Stimulated activated CD4-positive, alpha-beta T cell treated with anti-CD3 and anti-CD28 coated beads, TNF-alpha, amount 100 ng/mL, for 1 hour (primary cell): ENCODE measurements at places on chromosomes 1 and 21.

DNA sequence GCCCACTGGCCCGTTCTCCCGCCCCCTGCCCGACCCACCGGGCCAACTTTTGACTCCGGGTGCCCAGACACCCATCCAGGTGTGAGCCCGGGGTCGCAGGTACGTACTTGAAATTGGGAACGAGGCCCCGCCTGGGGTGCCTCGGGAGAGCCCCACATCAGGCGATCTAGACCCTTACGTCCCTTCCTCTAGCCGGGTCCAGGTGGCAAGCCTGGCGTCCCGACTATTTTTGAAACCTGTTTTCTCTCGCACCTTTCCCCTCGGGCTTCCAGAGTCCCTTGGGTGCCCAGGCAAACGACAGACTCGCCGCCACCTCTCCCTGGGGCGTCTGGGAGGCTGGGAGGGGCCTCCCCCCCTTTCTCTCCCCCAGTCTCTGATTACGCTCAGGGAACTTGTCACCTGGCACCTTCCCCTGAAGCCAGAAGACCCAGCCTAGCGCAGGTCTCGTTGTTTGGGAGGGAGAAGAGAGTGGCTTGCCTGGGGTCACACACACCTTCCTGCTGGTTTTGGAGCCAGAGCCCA, 898 bp downstream of the LDLRAP1 start:
- no peak for DNase-seq

DNA sequence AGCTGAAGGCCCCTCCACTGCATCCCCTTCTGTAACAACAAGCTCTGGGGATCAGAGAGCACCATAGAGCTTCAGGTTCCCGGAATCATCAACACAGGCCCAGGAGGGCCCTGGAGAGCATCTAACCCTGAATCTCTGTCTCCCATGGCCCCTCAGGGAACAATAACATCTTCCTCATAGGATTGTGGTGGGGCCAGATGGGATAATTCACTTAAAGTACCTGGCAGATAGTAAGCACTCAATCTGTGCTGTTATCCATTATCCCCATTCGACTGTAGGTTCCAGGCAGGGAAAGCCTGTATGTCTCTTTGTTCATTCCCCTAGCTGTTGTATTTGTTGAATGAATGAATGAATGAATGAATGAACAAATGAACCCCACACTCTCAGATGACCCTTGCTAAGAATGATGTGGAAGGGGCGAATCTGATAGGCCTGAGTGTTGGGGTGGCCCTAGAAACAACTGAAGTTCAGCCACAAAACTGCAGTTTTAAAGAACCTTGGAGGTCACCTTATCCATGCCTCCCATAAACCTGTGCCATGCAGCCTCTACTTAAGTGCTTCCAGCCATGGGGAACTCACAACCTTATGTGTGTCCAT, 14.5 kb downstream of the LAPTM5 start:
- DNase-seq: no peak

DNA sequence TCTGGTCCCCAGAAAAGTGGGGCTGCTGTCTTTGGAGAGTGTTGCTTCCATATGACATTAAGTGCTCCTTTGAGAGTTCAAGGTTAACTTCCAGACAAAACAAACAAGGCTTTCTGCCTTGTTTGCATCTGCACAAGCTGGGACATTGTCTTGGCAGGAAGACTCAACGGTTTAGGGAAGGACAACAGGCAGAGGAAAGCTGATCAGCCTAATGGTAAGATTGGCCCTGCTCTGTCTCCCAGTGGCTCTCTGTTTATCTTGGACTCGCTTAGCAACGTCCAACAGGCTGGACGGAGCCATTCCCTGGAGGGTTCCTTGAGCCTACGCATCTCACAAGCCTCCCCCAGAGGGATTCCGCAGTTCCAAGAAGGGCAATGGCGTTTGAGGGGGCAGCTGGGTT, 62.2 kb upstream of the SLC44A3 start:
- DNase-seq: no peak

- DNase-seq: no peak
Measured at GRCh38 chr1:247402120-247402675, 13.8 kb upstream of the NLRP3 start.

DNA sequence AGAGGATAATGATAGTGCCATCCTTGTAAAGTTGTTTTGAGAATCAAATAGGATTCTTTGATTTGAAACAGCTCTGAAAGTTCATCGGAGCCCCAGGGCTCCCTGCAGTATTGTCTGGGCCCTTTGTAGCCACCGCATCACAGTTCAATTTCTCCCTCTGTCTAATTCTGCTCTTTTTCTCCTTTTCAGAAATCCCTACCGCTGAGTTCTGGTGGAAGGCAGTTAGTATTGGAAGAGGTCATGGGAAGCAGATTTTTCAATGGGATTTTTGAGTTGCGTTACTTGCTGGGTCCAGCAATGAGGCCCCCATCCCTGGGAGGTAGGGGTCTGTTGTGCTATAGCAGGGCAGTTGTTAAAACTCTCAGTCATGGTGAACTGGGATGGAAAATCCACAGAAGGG, 101.0 kb upstream of the DISP3 start:
- no peak for DNase-seq

GRCh38 chr1:178324003-178324402, 172.8 kb downstream of the CLEC20A start:
- no peak for DNase-seq

- DNase-seq: no peak
Measured at GRCh38 chr1:21961799-21962198, 15.0 kb upstream of the CELA3B start.

DNA sequence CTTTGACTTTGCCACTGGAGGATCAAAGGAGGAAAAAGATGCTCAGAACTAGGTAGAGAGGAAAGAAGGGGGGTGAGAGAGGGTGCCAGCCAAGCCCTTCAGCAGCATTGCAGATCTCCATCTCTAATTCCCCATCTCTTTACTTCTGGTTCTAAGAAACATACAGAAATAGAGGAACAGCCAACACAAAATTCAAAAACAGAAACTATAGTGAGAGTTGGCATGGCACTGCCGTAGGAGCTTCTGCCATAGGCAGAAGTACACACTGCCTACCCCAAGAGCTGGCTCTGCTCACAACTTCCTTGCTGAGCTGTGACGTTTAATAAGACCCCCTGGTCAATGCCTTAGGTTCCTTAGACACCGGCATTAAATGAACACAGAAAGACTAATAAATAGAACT, 26.6 kb upstream of the RPF1 start:
- no peak for DNase-seq

DNA sequence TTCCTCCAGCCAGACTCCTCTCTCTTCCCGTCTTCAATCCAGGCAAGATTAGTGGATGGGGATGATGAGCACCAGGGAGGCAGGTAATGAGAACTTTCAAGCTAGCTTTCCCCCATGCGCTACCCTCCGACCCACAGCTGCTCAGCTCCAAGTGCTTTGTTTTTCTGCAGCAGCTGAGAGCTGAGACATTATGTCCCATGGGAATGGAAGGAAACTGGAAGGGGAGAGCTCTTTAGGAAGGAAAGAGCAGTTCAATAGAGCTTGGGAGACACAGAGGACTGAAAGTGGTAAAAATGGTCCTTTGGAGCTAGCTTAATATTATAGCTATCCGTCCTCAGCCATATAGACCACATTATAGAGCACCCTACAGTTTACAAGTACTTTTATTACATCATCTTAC, 39.8 kb downstream of the RAB3B start:
- no peak for DNase-seq

DNA sequence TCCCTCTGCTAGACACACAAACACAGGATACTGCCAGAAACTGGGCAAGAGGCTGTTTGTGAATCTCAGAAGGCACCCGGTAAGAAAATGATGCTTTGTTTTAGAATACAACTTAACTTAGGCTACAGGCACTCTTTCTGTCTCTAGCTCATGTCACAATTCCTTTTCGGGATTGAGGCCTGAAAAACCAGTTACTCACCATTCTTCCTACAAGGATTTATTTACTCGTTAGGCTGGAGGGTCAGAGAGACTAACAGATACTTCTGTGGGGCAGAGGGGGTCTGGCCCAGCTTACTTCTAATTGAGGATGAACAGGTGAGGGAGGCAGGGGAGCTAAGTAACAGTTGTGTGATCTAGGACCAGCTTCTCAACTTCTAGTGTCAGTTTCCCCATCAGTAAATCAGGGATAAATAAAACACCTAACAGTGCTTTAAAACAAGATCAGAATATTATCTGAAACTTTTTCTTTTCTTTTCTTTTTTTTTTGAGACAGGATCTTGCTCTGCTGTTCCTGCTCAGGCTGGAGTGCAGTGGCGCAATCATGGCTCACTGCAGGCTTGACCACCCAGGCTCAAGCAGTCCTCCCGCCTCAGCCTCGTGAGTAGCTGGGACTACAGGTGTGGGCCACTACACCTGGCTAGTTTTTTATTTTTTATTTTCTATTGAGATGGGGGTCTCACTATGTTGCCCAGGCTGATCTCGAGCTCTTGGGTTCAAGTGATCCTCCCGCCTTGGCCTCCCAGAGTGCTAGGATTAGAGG, 31.9 kb downstream of the NFYC start:
- no peak for DNase-seq

DNA sequence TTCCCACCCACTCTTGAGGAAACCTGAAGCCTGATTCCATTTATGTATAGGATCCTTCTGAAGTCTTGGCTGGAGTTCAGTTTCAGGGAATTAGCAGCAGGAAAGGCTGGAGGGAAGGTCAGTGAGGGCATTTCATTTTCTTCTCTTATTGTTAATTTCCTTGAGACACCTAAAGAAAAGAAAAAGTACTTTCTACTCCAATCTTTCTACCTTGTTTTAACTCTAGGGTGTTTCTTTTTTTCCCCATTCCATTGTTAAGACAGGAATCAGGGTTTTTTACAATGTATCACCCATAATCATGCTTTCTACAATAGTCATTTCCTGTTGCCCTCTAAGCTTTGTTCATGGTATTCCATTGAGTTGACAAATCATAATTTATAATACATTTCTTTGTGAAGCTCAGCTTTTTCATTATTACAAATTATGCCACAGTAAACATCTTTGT, 27.4 kb downstream of the SNRPE start:
- no peak for DNase-seq

DNA sequence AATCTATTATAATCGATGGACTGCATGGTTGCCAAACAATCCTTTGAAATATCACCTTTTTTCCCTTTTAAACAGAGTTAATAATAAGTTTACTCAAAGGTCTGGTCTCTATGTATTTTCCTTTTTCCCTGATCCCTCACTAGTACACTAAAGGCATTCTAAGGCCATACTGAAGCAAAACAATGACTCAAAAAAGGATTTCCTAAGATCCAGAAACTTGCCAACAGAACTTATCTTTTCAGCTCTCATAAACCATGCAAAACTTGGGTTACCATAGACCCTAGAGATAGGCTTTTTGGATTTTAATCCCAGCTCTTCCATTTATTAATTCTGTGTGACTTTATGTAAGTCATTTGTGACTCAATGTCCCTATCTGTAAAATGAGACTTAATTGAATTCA, 77.1 kb downstream of the IFI44 start:
- no peak for DNase-seq

GRCh38 chr1:116579259-116579875, 8.5 kb upstream of the CD58 start:
- no peak for DNase-seq

DNA sequence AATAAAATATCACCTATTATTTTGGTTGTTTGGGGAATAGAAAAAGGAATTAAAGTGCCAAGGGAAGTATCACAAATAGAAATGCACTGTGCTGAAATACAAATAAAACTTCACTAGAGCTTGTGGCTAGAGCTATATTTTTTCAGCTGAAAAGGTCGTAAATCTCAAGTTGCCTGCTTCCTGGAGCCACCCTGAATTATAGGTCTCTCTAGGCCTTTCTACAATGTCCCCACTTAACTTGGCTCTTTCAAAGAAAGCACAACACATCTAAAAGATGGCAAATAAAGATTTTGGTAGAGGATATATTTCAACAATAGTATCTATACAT, 5.0 kb upstream of the RNF2 start:
- no peak for DNase-seq

- no peak for DNase-seq
Measured at GRCh38 chr1:12551584-12551983, 66.4 kb downstream of the DHRS3 start.

- no peak for DNase-seq
Measured at GRCh38 chr1:43274125-43274803, 4.5 kb downstream of the TMEM125 start.

DNA sequence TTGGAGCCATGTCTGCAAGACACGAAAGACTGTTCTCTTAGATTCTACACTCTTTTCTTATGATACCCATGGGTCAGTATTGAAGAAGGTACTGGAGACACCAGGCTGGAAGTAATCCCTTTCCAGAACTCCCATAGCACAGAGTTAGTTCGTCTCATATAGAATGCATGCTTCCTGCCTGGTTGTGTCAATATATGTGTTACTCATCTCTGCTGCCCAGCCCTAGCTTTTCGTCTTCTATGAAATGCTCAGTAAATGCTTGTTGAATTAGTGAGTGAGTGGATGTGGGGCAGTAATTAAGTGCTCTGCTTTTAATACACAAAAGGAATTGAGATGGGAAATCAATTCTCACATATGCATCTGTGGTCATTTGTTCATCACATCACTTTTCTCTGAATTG, 32.1 kb downstream of the ADCY10 start:
- DNase-seq: no peak

- DNase-seq: no peak
Measured at GRCh38 chr1:222582099-222582774, 7.5 kb downstream of the TAF1A start.

- no peak for DNase-seq
Measured at GRCh38 chr1:14951766-14952165, 201.8 kb upstream of the TMEM51 start.

DNA sequence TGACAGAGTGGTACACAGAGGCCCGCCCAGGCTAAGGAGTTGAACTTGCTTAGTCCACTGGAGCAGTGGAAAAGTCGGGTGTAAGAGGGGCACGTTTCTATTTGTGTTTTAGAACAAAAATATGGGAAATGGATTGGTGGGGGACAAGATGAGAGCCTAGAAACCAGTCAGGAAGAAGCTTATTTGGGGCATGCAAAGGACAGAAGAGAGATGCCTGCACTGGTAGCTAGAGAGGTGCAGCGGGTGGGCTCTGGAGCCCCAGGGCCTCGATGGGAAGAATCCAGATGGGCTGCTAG, 1.2 kb upstream of the LIN9 start:
- DNase-seq: no peak

GRCh38 chr1:169892927-169893644, 610 bp downstream of the SCYL3 start:
- DNase-seq: no peak

GRCh38 chr21:45920824-45921600, 60.6 kb upstream of the COL6A1 start:
- no peak for DNase-seq
